Caudate nucleus (tissue), 63 donors: ENCODE measurements at places on chromosomes 7 and 10.

GRCh38 chr7:99397297-99397983, 11.0 kb downstream of the PDAP1 start:
- DNase-seq: no peak

DNA sequence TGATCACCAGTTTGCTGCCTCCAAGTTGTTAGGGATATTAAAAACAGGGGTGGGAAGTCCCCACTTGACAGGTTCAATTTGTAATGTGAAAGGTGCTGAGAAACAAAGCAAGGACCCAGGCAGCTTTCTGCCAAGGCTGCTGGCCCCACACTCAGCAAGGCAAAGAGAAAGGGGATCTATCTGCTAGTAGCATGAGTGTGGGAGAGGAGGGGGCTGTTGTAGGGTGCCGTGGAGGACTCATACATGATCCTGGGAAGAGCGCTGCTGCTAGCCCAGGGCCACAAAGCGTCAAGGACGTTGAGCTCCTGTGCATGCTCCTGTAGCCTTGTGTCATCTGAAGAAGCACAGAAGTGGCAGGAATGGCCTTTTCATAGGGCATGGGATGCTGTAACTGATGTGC, 96.5 kb upstream of the INSYN2A start:
- no peak for DNase-seq

- DNase-seq: no peak
Observed at GRCh38 chr7:50496569-50496968, 46.4 kb upstream of the FIGNL1 start.

DNA sequence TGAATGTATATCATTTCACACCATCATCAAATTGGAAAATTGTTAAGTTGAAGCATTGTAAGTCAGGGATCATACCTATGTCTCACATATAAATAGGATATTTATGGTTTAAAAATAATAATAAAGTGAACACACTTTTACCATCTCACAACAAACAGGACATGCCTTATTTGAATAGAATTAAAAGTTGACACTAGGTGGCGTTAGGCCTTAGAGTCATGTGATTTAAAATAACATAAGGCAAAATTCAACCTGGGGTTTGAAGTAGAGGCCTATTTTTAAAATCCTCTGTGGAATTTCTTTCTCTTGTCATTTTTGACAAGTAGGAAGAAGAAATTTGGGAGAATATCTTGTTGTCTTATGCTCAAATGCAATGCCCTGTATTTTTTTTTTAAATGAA, 184.7 kb upstream of the PCDH15 start:
- no peak for DNase-seq

DNA sequence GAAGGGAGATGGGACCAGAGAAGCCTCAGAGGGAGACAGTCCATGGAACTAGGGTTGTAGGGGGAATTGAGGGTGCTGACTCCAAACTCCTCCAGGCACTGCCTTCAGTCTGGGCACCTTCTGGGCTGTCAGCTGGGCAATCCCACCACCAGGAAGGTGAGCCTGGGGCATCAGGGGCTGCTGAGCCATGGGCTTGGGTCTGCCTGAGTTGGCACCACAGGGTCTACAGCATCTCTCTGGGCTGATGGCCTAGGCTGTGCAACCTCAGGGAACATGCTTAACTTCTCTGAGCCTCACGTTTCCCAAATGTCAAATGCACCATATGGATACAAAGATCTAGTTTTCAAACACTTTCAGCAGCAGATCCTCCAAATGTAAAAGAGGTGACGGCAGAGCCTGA, 46.8 kb upstream of the PRLHR start:
- DNase-seq: no peak

DNA sequence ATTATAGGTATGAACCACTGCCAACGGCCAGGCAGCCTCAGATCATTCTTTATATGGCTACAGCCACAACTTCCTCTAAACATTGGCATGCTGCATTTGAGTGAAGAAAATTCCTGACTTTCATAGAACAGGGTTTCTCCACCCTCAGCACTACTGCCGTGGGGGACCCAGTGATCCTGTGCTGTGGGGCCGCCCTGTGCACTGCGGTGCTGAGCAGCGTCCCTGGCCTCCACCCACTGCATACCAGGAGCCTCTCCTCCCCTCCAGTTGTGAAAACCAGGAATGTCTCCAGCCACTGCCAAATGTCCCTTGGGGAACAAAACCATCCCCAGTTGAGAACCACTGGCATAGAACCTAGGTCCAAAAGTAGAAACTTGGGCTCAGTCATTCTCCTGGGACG, 15.8 kb downstream of the CNPY1 start:
- no peak for DNase-seq

- DNase-seq: no peak
Observed at GRCh38 chr10:96456296-96456840, 57.4 kb downstream of the TLL2 start.

DNA sequence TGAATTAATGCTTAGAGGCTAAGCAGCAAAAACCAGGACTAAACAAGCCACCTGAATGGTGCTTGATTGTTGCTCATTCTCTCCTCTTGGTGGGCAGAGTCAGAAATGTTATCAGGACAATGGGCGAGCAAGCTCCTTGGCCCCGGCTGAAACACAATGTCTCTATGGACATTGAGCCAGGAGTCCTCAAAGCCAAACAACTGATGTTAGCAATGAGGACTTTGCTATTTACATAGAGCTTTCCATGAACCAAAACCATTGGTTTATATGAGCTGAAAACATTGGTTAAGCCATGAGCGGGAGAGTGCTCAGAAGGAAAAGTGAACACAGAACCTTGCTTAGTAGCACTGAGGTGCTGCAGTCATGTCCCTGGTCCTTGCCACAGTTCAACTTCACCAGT, 21.5 kb upstream of the NPVF start:
- DNase-seq: no peak

DNA sequence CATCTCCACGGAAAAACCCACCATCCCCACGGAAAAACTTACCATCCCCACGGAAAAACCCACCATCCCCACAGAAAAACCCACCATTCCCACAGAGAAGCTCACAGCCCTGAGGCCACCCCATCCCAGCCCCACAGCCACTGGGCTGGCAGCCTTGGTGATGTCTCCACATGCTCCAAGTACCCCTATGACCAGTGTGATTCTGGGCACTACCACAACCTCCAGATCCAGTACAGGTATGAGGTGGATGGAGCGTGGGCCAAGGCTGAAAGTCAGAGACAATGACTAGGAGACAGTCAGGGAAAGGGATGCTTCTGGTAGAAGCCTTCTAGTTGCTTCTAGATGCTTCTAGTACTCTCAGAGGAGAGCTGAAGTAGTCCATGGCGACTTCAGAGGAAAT, 19.6 kb downstream of the ZAN start:
- no peak for DNase-seq

- DNase-seq: no peak
Observed at GRCh38 chr7:155222061-155222460, 75.6 kb upstream of the INSIG1 start.

DNA sequence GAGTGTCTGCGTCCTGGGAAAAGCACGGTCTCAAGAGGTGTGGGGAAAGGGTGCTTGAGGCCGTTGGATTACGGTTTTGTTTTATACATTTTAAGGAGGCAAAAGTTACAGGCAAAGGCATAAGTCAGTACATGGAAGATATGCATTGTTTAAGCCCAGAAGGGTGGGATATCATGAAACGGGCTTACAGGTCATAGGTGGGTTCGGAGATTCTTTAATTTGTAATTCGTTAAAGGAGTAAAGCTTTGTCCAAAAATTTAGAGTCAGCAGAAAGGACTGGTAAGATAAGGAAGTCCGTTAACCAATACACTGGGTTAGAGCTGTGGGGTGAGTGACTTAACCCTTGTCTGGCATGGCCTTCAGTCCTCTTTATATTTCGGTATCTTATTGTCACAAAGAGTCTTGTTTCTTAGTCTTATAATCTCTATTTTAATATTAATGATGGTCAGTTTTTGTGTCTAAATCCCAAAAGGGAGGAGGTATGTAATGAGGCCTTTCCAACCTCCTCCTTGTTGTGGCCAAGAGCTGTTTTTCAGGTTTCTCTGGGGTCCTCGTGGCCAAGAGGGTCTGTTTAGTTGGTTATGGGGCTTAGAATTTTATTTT, 12.7 kb downstream of the TSPAN14 start:
- no peak for DNase-seq

GRCh38 chr7:40583667-40584444, 449.1 kb downstream of the SUGCT start:
- no peak for DNase-seq

- no peak for DNase-seq
Observed at GRCh38 chr10:79328737-79329504, 18.3 kb upstream of the PPIF start.

- no peak for DNase-seq
Observed at GRCh38 chr7:19415123-19415522, 269.9 kb upstream of the FERD3L start.

GRCh38 chr10:17212802-17213221, 11.3 kb upstream of the TRDMT1 start:
- DNase-seq: no peak

GRCh38 chr7:36615852-36616540, 108.3 kb downstream of the AOAH start:
- no peak for DNase-seq

- DNase-seq: no peak
Observed at GRCh38 chr10:70851597-70852475, 36.1 kb downstream of the SGPL1 start.

DNA sequence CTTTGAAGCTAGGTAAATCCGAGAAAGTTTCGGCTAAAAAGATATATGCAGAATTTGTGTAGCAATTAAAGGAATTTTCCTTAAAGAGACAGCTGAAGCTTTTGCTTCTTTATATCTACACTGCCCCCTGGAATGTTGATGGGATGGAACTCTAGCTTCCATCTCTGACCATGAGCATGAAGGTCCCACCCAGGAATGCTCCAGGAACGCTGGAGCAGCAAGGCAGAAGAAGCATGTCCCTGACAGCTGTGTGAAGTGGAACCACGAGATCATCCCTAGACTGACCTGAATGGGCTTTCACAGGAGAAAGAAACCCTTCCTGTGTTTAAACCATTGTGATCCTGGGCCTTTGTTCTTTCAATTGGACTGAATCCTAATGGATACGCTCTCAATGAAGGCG, 99.7 kb upstream of the NOBOX start:
- no peak for DNase-seq
